Activated naive CD4-positive, alpha-beta T cell treated with anti-CD3 and anti-CD28 coated beads for 36 hours (primary cell): ENCODE measurements at places on chromosomes 4 and X.

DNA sequence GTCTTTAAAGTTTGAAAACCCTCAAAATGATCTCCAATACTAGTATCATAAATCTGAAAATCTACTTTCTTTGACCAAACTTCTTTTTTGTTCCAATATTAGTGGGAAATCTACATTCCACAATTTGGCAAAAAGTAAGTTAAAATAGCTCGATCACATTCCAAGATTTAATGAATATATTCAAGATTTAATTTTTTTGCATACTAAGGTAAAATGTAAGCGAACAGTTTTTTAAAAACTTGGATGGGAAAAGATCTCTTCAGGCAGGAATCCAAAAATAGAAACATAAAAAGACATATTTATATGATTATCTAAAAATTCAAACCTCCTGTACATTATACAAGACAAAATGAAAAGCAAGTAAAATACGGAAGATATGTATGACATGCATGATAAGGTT is 31.2 kb downstream of the CNOT6L start:
- no peak for DNase-seq

DNA sequence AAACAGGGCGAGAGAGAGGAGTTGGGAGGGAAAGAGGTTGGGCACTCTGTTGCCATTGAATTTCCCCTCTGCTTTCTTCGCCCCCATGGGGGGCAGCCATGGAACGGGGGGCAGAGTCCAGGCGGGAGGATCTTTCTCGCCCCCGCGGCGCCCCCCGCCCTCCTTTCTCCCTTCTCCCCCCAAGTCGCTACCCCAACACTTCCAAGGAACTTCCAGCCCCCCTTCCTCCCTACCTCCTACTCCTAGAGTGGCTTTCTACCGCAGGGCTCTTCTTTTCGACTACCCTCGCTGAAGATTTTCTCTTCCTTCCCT is 594 bp upstream of the STAG2 start:
- no peak for DNase-seq

DNA sequence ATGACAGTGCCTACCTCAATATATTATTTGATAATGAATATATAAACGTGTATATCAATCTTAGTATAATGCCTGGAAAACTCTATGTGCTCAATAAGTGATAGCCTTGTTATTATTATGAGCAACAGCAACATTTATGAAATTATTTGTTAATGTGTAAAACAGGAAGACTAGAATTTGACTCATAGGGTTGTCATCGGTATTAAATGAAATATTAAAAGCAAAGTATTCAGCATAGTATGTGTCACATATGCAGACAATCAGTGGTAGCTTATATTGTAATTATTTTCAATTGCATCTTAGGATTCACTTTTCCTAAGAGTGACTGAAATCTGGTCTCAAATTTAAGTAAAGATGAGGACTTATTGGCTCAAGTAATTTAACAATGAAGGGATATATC is 24.6 kb downstream of the SPANXD start:
- DNase-seq, result no peak

DNA sequence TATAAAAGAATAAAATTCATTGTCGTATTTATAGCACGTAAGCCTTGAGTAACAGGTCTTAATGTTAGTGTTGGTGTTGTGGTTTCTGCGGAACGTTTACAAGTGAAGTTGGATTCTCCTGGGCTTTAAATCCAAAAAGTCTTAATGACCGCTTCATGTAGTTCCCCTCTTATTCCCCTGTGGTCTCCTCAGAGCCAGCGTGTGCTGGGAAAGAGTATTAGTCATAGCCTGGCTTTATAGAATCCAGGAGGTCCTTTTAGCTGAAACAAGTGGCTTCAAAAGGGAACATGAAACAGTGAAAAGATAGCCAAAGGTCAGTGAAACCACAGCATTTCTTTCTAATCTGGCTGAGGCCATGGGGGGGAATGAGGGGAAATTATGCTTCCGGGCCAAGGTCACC is 79.1 kb downstream of the CLCN4 start:
- no peak for DNase-seq

GRCh38 chr4:151192556-151193235 is 84.3 kb upstream of the PRSS48 start:
- no peak for DNase-seq

DNA sequence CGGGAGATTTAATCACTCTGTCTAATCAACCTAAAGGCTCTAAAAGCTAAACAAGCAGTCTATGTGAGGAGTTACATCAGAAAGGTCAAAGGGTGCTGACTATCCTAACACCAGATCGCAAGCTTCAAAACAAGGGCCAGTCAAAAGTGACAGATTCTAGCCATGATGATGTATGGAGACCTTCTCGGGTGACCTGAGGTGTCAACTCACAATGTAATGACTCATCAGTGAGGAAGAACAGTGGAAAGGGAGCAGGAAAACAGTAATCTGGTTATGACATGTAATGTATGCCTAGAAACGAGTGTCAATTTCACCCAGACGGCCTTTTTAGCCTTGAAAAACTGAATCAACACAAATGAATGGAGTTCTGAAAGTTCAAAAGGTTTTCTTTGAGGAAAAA is 375.3 kb downstream of the IDS start:
- DNase-seq, result no peak

DNA sequence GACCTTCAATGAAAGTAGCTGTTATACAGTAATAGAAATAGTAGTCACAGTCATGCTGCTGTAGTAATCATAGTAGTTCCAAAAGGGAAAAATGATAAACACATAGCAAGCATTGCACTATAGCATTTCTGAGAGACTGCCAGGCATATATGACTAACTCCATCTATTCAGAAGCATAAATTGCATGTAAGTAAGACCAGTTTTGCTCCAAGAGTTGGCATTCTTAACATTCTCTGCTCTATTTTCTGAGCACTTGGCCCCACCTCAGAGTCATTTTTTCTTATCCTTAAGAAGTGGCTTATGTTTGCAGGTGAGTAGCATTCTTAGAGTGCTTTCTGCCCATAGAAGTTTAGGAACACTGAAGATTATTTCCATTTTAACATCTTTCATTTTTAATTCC is 490.3 kb upstream of the TECRL start:
- no peak for DNase-seq

DNA sequence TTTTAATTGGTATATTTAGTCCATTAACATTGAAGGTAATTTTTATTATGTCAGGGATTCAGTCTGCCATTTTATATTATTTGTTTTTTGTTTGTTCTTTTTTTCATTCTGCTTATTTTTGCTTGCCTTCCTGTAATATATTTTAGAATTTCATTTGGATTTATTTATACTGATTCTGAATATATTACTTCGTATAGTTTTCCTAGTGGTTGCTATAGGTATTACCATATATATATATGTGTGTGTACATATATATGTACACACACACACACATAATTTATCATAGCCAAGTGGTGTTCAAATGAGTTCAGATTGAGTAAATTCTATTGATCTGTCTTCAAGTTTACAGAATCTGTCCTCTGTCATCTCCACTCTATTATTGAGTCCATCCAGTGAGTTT is 11.2 kb downstream of the CITED1 start:
- DNase-seq, result no peak

DNA sequence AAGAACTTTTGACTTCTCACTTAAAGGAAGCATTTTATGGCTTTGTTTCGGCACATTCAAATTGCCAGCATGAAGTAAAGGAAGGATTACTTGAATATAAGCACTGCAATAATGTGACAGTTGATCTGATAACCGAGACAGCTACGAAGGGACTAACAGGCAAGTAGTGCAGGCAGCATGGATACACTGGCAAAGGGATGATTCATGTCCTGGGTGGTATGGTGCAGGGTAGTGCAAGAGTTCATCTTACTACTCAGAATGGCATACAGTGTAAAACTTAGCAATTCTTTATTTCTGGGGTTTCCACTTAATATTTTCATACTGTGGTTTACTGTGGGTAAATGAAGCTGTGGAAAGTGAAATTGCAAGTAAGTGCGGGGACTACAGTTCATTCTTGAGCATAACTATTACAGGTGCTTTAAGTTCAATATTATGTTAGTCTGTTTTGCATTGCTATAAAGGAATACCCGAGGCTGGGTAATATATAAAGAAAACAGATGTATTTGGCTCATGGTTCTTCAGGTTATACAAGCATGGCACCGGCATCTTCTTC is 611.8 kb downstream of the SPOCK3 start:
- DNase-seq, result no peak

- DNase-seq, result no peak
Measured at GRCh38 chr4:126470862-126471261, 1156.1 kb downstream of the FAT4 start.

DNA sequence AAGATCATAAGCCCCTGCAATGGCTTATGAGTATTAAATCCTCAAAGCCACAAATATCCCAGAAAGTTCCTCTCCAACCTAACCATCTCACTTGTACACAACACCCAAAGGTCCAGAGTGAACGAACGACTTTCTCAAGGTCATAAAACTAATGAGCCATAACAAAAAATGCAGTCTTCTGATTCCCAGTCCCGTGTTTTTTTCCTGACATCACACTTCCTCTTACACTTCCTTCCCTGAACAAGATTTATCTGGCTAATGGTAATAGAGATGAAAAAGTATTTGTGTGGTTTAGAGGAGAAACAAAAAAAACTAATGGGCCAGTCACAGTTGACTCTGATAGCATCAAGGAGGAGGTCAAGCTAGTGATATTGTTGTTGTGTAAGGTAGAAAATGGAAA is 99.5 kb upstream of the KLHL13 start:
- no peak for DNase-seq

- no peak for DNase-seq
Measured at GRCh38 chrX:113920661-113921060, 663.2 kb upstream of the HTR2C start.

- DNase-seq, result peak; percentile 10
Measured at GRCh38 chr4:53654300-53654758, 63.0 kb upstream of the LNX1 start.

- DNase-seq, result no peak
Measured at GRCh38 chr4:176342384-176342783, 22.6 kb downstream of the SPCS3 start.

DNA sequence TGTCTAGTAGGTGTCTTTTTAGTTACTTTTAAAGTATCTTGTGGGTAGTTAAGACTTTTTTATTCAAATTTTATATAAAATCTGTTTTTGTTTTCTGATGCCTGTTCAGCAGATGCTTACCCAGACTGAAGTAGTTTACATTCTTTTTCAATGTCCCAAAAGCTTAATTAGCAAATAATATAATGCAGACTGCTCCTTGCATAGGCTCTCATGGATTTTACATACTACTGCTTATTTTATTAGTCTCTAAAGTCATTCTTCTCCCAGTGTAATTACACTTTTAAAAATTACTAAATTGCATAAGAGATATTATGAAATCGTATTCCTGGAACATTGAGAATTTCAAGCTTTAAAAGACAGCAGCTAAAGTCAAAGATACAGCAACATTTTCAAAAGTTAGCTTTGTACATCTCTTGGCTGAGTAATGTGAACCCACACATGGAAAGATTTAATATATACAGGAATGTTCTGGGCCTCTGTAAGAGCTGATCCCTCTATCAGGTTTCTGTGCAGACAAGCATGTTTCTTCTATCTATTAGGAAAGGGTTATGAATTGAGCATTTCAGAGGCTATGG is 148.4 kb upstream of the SPRY1 start:
- DNase-seq, result no peak

GRCh38 chr4:8252301-8253173 is 17.0 kb upstream of the HTRA3 start:
- DNase-seq, result no peak

- no peak for DNase-seq
Measured at GRCh38 chrX:154516656-154517100, 646 bp upstream of the FAM3A start.

DNA sequence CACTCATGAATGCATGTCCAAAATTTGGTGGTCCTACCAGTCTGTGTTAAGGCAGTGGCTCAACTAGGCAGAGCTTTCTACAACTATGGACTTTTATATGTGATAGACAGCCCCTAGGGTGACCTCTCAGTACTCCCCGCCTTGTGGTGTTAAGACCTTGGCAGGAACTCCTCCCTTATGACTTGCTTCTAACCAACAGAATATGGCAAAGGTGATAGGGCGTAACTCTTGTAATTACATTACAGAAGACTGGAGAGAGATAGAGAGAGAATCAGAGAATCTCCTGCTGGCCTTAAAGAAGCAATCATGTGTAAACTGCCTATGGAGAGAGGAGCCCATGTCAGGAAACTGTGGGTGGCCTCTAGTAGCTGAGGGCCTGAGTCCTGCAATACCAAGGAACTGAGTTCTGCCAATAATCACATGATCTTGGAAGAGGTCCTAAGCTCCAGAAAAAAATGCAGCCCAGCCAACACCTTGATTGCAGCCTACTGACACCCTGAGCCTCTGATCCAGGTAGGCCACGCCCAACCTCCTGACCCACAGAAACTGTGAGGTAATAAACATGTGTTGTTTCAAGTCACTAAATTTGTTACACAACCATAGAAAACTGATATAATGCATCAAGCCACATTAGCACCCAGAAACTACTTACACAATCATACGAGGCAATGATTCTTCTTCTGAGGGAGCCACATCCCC is 68.9 kb downstream of the INPP4B start:
- DNase-seq, result no peak

DNA sequence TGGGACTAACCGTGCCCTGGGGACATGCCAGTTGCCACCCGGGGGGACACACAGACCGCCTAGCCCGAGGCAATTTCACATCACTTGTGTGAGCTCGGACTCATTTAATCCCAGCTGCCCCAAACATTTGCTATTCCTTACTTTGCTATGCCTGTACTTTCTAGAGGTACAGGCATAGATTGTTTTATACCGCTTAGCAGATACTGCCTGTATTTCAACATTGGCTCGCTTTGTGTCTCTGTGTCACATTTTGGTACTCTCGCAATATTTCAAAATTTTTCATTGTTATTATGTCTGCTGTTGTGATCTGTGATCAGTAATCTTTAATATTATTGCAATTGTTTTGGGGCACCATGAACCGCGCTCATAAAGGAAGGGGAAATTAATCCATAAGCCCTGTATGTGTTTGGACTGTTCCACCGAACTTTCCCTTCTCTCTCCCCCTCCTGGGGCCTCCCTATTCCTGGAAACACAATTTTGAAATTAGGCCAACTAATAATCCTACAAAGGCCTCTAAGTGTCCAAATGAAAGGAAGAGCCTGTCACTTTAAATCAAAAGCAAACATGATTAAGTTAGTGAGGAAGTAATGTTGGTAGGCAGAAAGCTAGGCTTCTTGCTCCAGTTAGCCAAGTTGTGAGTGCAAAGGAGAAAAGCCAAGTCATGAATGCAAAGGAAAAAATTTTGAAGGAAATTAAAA is 568 bp upstream of the CASP6 start:
- DNase-seq, result no peak

DNA sequence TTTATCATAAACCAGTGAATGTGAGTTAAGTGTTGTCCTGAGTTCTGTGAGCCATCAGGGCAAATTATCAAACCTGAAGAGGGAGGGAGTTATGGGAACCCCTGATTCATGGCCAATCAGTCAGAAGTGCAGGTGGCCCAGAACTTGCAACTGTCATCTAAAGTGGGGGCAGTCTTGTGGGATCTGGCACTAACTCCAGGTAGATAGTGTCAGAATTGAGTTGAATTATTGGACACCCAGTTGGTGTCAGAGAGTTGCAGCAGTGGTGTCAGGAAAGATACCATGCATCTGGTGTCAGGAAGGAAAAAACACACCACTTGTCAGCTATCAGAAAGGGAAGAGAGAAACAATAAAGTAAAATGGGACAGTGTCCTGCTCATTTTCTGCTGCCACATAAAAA is 8.4 kb downstream of the CORIN start:
- no peak for DNase-seq
